ENCODE measurements at places on chromosomes 1 and 21. TPM values are rescaled to one million over a fixed set of nuclear protein-coding genes. Genes with fewer than 3 reads are reported as not detected.

DNA sequence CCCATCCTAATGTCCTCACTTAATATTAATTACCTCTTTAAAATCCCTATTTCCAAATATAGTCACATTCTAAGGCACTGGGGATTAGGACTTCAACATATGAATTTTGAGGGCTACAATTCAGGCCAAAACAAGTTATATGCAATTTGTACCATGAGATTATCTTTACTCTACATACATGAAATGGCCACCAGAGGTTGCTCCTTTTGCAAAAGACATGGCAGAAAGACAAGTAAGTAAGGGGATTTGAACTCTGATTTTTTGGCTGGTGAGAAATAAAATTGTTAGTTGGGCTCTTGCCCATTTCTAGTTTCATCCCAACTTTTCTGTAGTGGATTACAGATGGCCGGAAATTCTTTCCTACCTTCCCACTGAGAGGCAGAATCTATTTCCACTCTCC lies 4.8 kb upstream of the ALG6 start:
- no peak for DNase-seq
- peaks cover 11% of the 10 kb centered on the region for H3K4me1 ChIP-seq
- no peak overlapping the region for H3K4me3 ChIP-seq
- H3K36me3 ChIP-seq = no peaks in the 10 kb centered on the region

DNA sequence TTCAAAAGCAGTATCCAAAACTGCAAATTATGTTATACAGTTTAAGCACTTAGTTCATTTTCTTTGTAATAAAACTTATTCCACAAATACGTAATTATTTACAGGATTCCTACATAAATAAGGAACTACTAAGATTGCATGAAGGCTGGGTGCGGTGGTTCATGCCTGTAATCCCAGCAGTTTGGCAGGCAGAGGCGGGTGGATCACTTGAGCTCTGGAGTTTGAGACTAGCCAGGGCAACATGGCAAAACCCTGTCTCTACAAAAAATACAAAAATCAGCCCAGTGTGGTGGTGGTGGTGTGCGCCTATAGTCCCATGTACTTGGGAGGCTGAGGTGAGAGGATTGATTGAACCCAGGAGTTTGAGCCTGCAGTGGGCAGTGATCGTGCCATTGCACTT lies 69.3 kb downstream of the POU2F1 start:
- H3K4me1 ChIP-seq = peaks cover 3% of the 10 kb centered on the region
- no peak for DNase-seq
- no peaks in the 10 kb centered on the region for H3K36me3 ChIP-seq
- H3K4me3 ChIP-seq = no peak overlapping the region

GRCh38 chr1:154845174-154845573 lies 24.9 kb downstream of the KCNN3 start:
- no peak overlapping the region for H3K27ac ChIP-seq
- no peak for DNase-seq
- H3K4me1 ChIP-seq = no peaks in the 10 kb centered on the region

Gene RXRG
- not detected for total RNA-seq

Gene CYP2J2
- 19.6 TPM for total RNA-seq

Data from esophagus squamous epithelium (tissue), 5 donors.